ENCODE measurements at places on chromosomes 5 and 9. TPM values are rescaled to one million over a fixed set of nuclear protein-coding genes. Genes with fewer than 3 reads are reported as not detected.

- no peaks in the 10 kb centered on the region for H3K27me3 ChIP-seq
- no peaks in the 10 kb centered on the region for H3K4me1 ChIP-seq
- H3K27ac ChIP-seq: no peak overlapping the region
- H3K36me3 ChIP-seq: no peaks in the 10 kb centered on the region
- no peak overlapping the region for H3K4me3 ChIP-seq
Observed at GRCh38 chr5:144958002-144958401, 787.3 kb downstream of the KCTD16 start.

Gene RICTOR
- total RNA-seq: 23.9 TPM

DNA sequence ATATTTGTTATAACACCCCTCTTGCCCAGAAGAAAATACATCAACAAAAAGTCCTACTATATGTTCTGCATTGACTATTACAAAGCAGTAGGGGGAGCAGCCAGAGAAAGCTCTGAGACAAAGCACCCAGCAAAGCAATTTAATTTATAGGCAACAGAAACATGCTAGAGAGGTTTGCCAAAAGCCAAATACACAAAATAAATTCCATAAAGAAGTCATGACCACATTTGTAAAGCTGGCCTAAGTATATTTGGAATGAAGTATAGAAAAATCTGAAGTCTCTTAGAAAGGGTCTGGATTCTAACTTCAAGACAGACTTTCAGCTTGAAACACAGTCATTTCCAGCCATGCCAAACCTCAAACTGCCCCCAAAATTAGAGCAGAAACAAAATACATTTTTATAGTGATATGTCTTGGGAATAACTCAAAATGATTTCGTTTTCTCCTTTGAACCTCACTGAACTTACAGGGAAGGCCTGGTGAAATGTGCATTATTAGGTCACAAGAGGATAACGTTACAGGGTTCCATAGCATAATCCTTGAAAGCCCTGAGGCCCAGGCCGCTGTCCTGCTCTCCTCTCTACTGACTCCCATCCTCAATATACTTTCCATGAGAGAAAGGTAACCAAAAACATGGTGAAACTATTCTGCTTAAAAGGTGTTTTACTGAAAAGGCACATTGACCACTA is 451.8 kb downstream of the RAB3C start:
- H3K36me3 ChIP-seq: peaks cover 76% of the 10 kb centered on the region
- peak; percentile 38 for DNase-seq
- no peaks in the 10 kb centered on the region for H3K27me3 ChIP-seq
- H3K27ac ChIP-seq: peak overlapping the region; percentile 85
- H3K4me3 ChIP-seq: peak overlapping the region; percentile 89

- no peaks in the 10 kb centered on the region for H3K27me3 ChIP-seq
- H3K36me3 ChIP-seq: peaks cover 4% of the 10 kb centered on the region
- DNase-seq: no peak
- peaks cover 22% of the 10 kb centered on the region for H3K4me1 ChIP-seq
Observed at GRCh38 chr9:96457266-96457665, 7.3 kb downstream of the HABP4 start.

- DNase-seq: peak; percentile 19
- peaks cover 2% of the 10 kb centered on the region for H3K4me1 ChIP-seq
- H3K4me3 ChIP-seq: no peak overlapping the region
- H3K36me3 ChIP-seq: no peaks in the 10 kb centered on the region
- H3K27me3 ChIP-seq: no peaks in the 10 kb centered on the region
- H3K27ac ChIP-seq: no peak overlapping the region
Observed at GRCh38 chr5:168946363-168946762, 354.6 kb downstream of the SLIT3 start.

Gene PCDHGC4
- not detected for total RNA-seq

Gene ACTBL2
- total RNA-seq: not detected

DNA sequence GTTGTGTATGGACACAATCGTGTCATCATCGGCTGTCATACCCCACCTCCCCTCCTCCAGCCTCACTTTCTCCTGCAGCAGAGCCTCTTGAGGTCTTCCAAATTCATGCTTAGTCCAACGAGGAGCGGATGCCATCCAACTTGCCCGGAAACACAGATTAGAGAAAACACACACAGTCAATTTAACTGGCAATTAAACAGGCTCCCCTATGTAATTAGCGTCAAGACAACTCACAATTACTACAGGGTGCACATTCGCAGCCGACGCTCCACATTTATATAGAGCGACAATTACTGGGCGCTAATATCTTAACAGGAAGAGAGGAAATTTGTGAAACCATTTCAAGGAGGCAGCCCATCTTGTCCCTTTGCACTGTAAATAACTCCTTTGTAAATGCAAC is 86.0 kb upstream of the ZNF618 start:
- no peaks in the 10 kb centered on the region for H3K36me3 ChIP-seq
- no peak overlapping the region for H3K4me3 ChIP-seq
- H3K4me1 ChIP-seq: no peaks in the 10 kb centered on the region
- no peaks in the 10 kb centered on the region for H3K27me3 ChIP-seq

Gene TMEM252
- not detected for total RNA-seq

- H3K36me3 ChIP-seq: no peaks in the 10 kb centered on the region
- H3K27me3 ChIP-seq: peaks cover 2% of the 10 kb centered on the region
- no peak overlapping the region for H3K27ac ChIP-seq
Observed at GRCh38 chr5:130479045-130479804, 575.0 kb downstream of the CHSY3 start.

DNA sequence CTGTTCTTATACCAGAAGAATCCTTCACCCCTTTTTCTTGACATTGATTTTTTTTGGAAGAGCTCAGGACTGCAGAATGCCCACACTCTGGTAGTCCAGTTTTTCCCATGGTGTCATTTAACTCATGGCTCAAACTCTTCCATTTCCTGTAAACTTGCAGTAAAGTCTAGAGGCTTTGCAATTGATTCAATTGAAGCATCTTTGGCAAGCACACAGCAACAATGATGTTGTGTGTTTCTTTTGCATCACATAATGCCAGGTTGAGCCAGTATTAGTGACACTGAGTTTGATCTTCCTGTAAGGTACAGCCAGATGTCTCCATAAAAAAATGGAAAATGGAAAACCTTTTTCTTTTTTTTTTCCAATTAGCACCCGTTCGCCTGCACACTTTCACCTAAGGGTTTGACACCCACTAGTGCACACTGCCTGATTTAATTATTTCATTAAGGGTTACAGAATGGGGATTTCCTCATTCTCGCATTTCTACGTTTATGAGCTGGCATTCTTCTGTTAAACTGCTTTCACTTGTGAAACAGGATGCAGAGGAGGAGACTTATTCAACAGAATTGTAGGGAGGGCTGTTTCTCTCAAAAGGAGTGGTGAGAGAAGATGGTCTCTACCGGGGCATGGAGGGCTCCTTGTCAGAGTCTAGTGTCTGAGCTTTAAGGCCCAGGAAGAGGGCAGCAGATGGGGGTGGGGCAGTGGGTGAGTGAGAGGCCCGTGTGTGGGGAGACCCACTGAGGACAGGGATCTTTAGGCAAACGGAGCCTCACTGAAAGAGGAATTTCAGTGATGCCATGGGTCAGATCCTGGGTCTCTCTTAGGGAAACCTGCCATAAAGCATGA is 2.2 kb upstream of the S1PR3 start:
- H3K27me3 ChIP-seq: peaks cover 34% of the 10 kb centered on the region
- H3K4me1 ChIP-seq: peaks cover 26% of the 10 kb centered on the region
- H3K27ac ChIP-seq: peak overlapping the region; percentile 82
- H3K4me3 ChIP-seq: peak overlapping the region; percentile 39

DNA sequence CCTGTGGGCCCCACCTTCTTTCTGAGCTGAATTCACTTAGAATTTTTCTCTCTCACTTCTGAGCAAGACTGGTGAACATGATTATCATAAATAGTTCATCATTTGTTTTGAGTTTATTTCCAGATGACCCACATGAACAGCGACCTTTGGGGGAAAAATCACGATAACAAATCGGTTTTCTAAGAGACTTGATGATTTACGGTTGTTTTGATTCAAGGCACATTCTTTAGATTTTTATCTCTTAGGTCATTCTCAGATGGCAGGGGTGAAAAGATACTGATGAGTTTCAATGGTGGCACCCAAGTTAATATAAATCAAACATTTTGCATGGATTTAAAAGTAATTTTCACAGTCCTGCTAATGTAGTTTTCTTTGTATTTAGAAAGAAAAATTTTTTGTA is 95.1 kb downstream of the DMXL1 start:
- no peak overlapping the region for H3K27ac ChIP-seq
- no peak for DNase-seq
- no peak overlapping the region for H3K4me3 ChIP-seq
- peaks cover 7% of the 10 kb centered on the region for H3K4me1 ChIP-seq

Gene SAPCD2
- total RNA-seq: 13.7 TPM

GRCh38 chr5:135599421-135600151 is 20.8 kb upstream of the CXCL14 start:
- no peak overlapping the region for H3K4me3 ChIP-seq
- no peaks in the 10 kb centered on the region for H3K27me3 ChIP-seq
- DNase-seq: no peak
- no peak overlapping the region for H3K27ac ChIP-seq
- H3K4me1 ChIP-seq: no peaks in the 10 kb centered on the region
- H3K36me3 ChIP-seq: no peaks in the 10 kb centered on the region

Gene ADGRV1
- not detected for total RNA-seq
